ENCODE measurements at places on chromosomes 5 and 9. TPM values are rescaled to one million over a fixed set of nuclear protein-coding genes. Genes with fewer than 3 reads are reported as not detected.

Gene GALNT12
- 10.7 TPM for total RNA-seq

Gene DOLK
- total RNA-seq, result 9.6 TPM

Gene PCDHGB5
- 16.3 TPM for total RNA-seq

DNA sequence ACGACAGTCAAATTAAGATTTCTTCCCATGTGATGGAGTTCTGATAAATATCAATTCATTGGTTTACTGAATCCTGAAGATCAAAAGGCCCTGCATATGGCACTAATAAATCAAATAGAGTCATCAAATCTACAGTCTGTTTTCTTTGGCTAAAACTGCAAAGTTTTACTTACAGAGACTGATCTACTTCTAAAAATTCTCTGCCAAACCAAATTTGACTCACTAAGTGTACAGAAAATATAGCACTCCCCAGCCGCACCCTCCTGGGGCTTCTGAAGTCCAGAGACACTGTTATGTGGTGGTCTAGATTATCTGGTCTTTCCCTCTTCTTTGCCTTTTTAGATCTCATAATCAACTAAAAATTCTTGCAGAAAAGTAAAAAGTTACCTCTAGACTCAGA, 237.7 kb downstream of the MLLT3 start:
- no peak for DNase-seq

- DNase-seq, result no peak
These were observed 540.5 kb downstream of the KCTD16 start for GRCh38 chr5:144711172-144711571.
